Right renal pelvis (tissue), 4 donors: ENCODE measurements at places on chromosomes 5 and 9. TPM values are rescaled to one million over a fixed set of nuclear protein-coding genes. Genes with fewer than 3 reads are reported as not detected.

The OTP gene
- not detected for polyA plus RNA-seq

DNA sequence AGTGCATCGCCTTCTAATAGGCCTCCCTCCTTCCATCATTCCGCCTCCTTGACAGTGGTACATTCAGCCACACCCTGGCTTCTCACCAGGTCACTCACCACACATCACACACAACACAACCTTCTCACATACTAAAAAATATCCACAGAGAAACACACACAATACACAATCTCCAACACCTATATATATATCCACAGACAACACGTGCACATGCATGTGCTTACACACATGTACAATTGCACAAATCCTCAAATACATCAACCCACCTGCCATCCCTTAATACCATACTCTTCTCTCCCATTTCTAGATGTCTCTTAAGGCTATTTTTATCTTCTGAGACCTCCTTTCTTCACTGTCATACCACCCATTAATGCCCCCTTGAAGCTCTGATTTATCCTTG, 57.6 kb downstream of the PPP2R2B start:
- no peak for DNase-seq

DNA sequence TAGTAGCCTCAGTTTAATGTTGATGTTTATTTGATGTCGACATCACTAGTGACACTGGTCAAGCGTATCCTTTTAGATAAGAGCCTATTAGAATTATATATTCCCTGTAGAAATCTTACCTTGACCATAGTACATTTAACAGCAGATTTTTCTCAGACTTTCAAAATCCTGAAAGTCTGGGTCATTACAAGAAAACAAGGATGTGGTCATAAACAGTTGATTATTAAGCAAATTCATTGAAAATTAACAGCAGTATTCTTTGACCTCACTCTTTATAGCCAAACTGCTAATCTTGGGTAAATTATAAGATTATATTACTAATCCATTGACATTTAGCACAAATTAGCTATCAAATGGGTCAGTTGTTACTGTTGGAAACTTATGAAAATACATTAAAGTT, 83.4 kb downstream of the GHR start:
- no peak for DNase-seq

GRCh38 chr5:143051244-143052058, 281.3 kb downstream of the ARHGAP26 start:
- DNase-seq, result peak; percentile 46
